ENCODE measurements at places on chromosomes 5 and 9.

- no peak for DNase-seq
Observed at GRCh38 chr9:124180557-124180956, 77.2 kb upstream of the NEK6 start.

- DNase-seq, result no peak
Observed at GRCh38 chr9:20559231-20559890, 62.9 kb downstream of the MLLT3 start.

DNA sequence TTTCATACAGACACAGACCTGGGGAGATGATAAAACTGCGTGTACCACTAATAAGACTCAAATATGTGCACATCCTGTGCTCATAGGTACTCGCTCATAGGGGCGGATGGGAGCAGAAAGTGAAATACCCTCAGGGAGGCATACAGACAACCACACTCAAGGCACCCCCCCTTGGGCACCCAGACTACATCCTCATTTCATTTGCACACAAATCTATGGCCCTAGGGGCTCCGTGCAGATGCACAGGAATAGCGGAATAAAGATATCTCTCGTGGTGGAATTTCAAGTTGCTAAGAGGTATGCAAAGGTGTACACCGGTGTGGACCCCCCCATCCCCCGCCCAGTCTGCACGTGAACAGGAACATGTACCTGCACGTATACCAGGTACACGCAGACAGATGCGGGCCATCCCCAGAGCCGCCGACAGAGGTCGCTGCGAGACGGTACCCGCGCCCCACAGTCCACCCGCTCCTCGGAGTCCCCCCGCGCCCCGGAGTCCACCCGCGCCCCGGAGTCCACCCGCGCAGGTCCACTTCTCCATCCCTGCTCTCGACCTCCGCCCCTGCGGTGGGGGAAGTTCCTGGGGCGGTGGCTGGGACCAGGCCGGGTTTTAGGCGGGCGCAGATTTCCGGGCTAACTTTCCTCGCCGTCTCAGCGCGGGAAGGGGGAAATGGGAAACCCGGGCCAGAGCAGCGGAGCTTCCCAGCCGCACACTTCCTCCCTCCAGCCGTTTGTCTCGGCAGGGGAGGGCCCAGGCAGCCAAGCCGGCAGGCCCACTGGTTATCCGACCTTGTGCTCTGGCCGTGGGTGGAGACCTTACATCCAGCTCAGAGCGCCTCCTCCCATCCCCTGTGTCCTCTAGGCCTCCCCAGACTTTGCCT, 1.0 kb upstream of the IL12B start:
- peak; percentile 82 for DNase-seq

- no peak for DNase-seq
Observed at GRCh38 chr5:8633259-8633658, 764.3 kb downstream of the MTRR start.
